ENCODE measurements at places on chromosomes 4 and X.

DNA sequence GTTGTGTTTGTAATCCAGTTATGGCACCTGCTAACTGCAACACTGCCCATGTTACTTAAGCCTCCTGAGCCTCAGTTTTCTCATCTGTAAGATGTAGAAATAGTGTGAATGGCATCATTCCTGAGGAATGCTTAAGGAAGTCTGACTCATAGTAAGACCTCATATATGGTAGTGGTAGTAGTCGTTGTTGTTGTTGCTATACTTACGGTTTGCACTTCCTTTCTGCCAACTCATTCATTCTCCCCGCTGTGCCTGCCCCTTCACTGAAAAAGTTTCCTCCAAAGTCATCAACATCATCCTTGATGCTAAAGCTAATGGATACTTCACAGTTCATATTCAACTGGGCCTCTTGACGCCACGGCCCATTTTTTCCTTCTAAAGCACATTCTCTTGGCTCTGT is 54.2 kb upstream of the SPANXN3 start:
- no peaks in the 10 kb centered on the region for H3K36me3 ChIP-seq
- H3K27me3 ChIP-seq: no peaks in the 10 kb centered on the region
- DNase-seq: no peak
- H3K27ac ChIP-seq: no peak overlapping the region
- H3K4me3 ChIP-seq: no peak overlapping the region

DNA sequence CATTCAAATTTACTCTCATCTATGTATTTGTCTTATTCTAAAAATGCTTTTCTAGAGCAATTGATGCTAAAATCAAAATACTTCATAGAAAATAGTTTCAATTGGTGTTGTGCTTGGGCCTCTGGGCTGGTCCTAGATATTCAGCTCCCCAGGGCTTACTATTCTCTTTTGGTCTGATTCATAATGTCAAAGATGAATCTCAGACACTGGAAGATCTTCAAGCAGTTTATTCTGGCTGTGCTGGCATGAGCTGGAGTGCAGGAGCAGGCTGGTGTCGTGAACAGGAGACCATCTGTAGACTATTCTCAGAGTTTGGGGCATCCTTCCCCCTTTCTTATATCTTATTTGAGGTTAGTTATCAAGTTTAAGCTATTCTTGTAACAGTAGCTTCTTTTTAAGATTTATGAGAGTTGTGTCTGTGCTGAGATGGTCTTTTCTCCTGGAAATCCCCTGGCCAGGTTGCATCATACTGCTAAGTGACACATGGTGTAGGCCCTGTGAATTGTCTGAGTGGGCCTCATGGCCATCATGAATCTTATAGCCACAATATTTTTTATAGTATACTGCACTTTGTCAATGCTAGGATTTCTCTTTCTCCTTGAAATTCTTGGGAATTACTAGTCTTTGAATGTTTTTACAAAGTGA is 1624.0 kb upstream of the IGFBP7 start:
- no peaks in the 10 kb centered on the region for H3K27me3 ChIP-seq
- no peaks in the 10 kb centered on the region for H3K4me1 ChIP-seq
- H3K36me3 ChIP-seq: no peaks in the 10 kb centered on the region
- H3K27ac ChIP-seq: no peak overlapping the region
- no peak overlapping the region for H3K4me3 ChIP-seq

GRCh38 chr4:48109413-48110263 is 24.4 kb downstream of the TXK start:
- H3K27me3 ChIP-seq: no peaks in the 10 kb centered on the region
- peaks cover 17% of the 10 kb centered on the region for H3K4me1 ChIP-seq
- H3K27ac ChIP-seq: no peak overlapping the region
- peak; percentile 29 for DNase-seq

- H3K36me3 ChIP-seq: peaks cover 16% of the 10 kb centered on the region
- H3K27me3 ChIP-seq: no peaks in the 10 kb centered on the region
- no peaks in the 10 kb centered on the region for H3K4me1 ChIP-seq
Observed at GRCh38 chr4:4321951-4322688, 32.1 kb downstream of the ZBTB49 start.

GRCh38 chrX:30918480-30918879 is 29.4 kb upstream of the TAB3 start:
- no peak overlapping the region for H3K27ac ChIP-seq
- H3K36me3 ChIP-seq: no peaks in the 10 kb centered on the region
- no peak overlapping the region for H3K4me3 ChIP-seq
- H3K27me3 ChIP-seq: no peaks in the 10 kb centered on the region

DNA sequence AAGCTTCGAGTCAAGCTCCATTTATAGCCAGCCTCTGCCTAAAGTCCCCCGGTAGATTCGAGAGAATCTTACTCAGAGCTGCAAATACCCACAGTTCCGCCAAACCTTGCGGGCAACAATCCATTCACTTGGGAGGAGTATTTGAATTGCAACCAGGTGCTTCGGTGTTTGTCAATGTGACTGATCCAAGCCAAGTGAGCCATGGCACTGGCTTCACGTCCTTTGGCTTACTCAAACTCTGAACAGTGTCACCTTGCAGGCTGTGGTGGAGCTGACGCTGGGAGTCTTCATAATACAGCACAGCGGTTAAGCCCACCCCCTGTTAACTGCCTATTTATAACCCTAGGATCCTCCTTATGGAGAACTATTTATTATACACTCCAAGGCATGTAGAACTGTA is 11.2 kb downstream of the CD40LG start:
- peaks cover 14% of the 10 kb centered on the region for H3K36me3 ChIP-seq
- no peak overlapping the region for H3K27ac ChIP-seq
- no peak overlapping the region for H3K4me3 ChIP-seq
- H3K4me1 ChIP-seq: peaks cover 82% of the 10 kb centered on the region
- no peaks in the 10 kb centered on the region for H3K27me3 ChIP-seq

- no peak overlapping the region for H3K27ac ChIP-seq
- no peak for DNase-seq
- H3K27me3 ChIP-seq: no peaks in the 10 kb centered on the region
- no peaks in the 10 kb centered on the region for H3K4me1 ChIP-seq
Observed at GRCh38 chrX:31236231-31236630, 164.4 kb upstream of the FTHL17 start.

DNA sequence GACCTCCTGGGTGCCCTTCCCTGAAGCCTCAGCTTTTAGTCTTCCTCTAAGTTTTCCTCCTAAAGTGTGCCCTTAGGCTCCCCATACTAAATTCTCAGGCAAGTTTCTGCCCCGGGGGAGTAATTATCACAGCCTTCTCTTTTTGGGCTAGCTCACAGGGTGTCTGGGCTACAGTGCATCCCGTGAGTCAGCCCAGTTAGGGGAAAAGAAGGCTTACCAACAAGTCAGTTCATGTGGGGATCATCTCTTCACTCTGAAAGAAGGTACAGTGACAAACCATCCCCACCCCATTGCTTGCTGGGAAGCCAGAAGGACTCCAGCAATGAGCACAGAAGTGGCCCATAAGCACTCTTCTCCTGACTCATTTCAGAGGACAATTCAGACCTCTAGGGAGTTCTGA is 134.7 kb upstream of the FAM9C start:
- DNase-seq: no peak
- H3K36me3 ChIP-seq: no peaks in the 10 kb centered on the region
- peaks cover 6% of the 10 kb centered on the region for H3K4me1 ChIP-seq
- no peak overlapping the region for H3K27ac ChIP-seq

DNA sequence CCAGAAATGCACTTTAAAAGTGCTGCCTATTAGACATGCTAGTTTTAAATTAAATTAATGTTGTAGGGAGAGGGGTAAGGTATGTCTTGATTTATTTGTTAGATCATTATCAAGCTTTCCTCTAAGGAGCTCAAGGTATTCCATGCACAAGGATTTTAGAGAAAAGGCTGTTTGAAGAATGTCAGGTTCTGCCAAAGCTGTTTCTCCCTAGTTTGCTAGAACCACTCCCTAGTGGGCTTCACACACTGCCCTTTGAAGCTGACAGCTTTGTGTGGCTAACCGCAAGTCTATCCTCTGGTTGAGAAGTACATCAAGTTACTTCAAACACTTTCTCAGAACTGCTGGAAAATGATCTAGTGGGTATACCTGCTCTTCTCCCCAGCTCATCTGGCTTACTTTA is 32.3 kb downstream of the RASL11B start:
- H3K4me3 ChIP-seq: no peak overlapping the region
- no peaks in the 10 kb centered on the region for H3K36me3 ChIP-seq
- H3K27ac ChIP-seq: no peak overlapping the region
- H3K27me3 ChIP-seq: no peaks in the 10 kb centered on the region
- no peaks in the 10 kb centered on the region for H3K4me1 ChIP-seq

GRCh38 chr4:66279084-66279483 is 608.8 kb upstream of the EPHA5 start:
- DNase-seq: no peak
- H3K27ac ChIP-seq: no peak overlapping the region
- H3K27me3 ChIP-seq: no peaks in the 10 kb centered on the region
- H3K36me3 ChIP-seq: no peaks in the 10 kb centered on the region
- no peaks in the 10 kb centered on the region for H3K4me1 ChIP-seq

GRCh38 chr4:169485086-169485485 is 127.3 kb downstream of the NEK1 start:
- no peaks in the 10 kb centered on the region for H3K4me1 ChIP-seq
- no peak overlapping the region for H3K27ac ChIP-seq

- H3K36me3 ChIP-seq: no peaks in the 10 kb centered on the region
- no peaks in the 10 kb centered on the region for H3K4me1 ChIP-seq
- DNase-seq: no peak
- no peak overlapping the region for H3K27ac ChIP-seq
Observed at GRCh38 chrX:115462406-115462805, 98.6 kb upstream of the PLS3 start.

DNA sequence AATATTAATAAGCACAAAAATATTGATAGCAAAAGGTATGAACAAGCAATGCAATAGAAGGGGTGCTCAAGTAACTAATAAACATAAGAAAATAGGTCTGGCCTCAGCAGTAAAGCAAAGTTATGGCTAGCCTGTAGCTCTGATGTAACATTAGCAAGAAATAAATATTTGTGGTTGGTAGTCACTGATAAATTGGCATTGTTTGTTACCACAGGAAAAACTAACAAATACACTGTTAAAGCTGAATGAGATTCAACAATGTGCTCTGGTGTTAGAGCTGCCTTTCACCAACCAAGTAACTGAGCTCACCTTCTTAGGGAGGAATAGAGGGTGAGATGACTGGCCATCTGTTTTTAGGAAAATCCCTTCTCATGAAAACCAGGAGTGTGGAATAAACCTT is 71.4 kb downstream of the AREG start:
- H3K4me3 ChIP-seq: no peak overlapping the region
- H3K36me3 ChIP-seq: no peaks in the 10 kb centered on the region
- no peaks in the 10 kb centered on the region for H3K4me1 ChIP-seq

DNA sequence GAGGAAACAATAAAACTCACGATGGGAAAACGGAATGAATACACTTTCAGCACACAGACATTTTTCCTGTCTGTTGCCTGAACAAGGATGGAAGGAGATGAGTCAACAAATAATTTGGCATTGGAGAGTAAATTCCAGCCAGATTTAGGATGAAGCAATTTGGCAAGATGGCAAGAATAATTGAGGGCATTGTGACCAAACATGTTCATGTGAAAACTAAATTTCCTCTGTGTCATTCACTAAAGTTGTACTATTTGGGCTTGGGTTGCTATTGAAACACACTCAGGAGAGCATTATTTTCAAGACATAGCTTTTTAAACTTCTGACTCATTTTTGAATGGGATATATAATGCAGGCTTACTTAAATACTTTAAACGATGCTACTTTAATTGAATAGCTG is 1614.4 kb downstream of the PCDH19 start:
- no peak for DNase-seq
- H3K4me1 ChIP-seq: no peaks in the 10 kb centered on the region
- H3K27ac ChIP-seq: no peak overlapping the region
- no peaks in the 10 kb centered on the region for H3K36me3 ChIP-seq

DNA sequence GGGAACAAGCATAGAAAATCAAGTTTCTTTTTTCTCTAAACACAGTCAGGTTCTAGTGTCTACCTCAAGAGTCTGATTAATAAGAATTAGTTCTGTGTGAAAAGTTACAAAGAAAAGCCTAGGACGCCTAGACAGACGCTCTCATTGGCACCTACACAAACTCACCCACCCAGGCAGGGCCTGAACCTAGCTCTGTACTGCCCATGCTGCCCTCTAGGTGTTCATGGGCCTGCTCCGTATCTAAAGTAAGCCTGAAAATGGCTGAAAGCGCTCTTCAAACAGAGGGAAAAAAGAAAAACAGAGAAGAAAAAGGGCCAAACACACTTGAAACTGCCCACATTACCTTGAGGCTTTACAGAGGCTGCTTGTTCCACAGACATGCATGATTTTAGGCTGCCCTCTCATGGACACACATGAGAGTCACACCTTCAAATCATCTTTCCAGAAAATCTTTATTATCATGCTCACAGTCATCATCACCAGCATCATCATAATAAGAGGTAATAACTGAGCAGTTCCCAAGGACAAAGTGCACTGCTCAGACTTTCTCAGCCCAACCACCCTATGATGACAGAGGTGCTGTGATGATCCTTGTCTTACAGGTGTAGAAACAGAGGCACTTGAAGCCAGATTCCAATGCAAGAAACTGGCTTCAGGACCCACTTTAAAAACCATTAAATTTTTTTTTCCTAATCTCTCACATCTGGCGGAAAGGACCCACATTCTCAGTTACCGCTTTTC is 49.6 kb downstream of the MAP7D2 start:
- no peaks in the 10 kb centered on the region for H3K4me1 ChIP-seq
- H3K27me3 ChIP-seq: no peaks in the 10 kb centered on the region
- H3K27ac ChIP-seq: no peak overlapping the region
- H3K4me3 ChIP-seq: no peak overlapping the region
- DNase-seq: peak; percentile 17
- no peaks in the 10 kb centered on the region for H3K36me3 ChIP-seq

- H3K36me3 ChIP-seq: no peaks in the 10 kb centered on the region
- H3K4me1 ChIP-seq: no peaks in the 10 kb centered on the region
- H3K27ac ChIP-seq: no peak overlapping the region
- H3K4me3 ChIP-seq: no peak overlapping the region
- no peak for DNase-seq
Observed at GRCh38 chrX:43641691-43642090, 14.4 kb upstream of the MAOA start.

- no peaks in the 10 kb centered on the region for H3K4me1 ChIP-seq
- no peak overlapping the region for H3K4me3 ChIP-seq
- no peak overlapping the region for H3K27ac ChIP-seq
- no peaks in the 10 kb centered on the region for H3K36me3 ChIP-seq
- DNase-seq: no peak
Observed at GRCh38 chr4:52638717-52639116, 20.4 kb downstream of the USP46 start.

DNA sequence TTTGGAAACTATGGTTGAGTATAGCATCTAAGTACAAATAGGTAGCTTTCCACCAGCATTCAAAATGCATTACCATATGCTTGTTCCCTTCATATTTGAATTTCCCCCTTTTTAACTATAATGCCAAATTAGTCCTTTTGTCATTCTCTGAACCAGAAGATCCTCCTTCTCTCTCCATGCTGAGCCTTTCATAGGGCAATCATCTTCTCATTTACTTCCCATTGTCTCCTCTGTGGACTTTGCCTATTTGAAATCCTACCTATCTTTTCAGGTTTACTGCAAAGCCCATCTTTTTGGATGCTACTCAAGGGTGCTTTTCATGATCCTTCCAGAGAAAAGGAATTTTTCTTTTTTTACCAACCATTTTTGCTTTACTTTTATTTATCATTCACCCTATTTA is 54.7 kb downstream of the DKK2 start:
- no peaks in the 10 kb centered on the region for H3K36me3 ChIP-seq
- DNase-seq: no peak
- no peaks in the 10 kb centered on the region for H3K27me3 ChIP-seq
- H3K4me3 ChIP-seq: no peak overlapping the region
- no peak overlapping the region for H3K27ac ChIP-seq

GRCh38 chrX:56803850-56804681 is 75.0 kb downstream of the NBDY start:
- no peaks in the 10 kb centered on the region for H3K36me3 ChIP-seq
- no peak overlapping the region for H3K4me3 ChIP-seq
- no peak for DNase-seq
- no peaks in the 10 kb centered on the region for H3K27me3 ChIP-seq

Data from CD8-positive, alpha-beta memory T cell (primary cell).